ENCODE measurements at places on chromosomes 7 and 10. TPM values are rescaled to one million over a fixed set of nuclear protein-coding genes. Genes with fewer than 3 reads are reported as not detected.

GRCh38 chr7:100745184-100745583 is 11.8 kb downstream of the ZAN start:
- peak; percentile 60 for DNase-seq

DNA sequence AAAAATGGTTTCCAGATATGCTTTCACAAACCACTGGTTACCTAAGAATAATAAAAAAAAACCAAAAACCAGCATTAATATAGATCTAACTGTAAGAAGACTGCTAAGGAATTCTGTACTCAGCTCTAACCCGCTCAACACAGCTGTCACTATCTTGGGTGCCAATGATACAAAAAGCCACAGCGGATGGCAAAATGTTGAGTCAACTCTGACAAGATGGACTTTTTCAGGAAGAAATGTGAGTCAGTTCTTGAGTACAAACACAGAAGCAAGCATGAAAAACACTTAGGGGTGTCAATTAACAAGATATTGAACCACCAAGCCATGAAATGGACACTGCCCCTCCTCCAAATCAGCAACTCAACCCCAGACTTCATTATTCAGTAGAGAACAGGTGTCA is 55.0 kb downstream of the CTTNBP2 start:
- DNase-seq: no peak

GRCh38 chr7:144747936-144748335 is 87.9 kb downstream of the TPK1 start:
- no peak for DNase-seq

GRCh38 chr7:45578467-45578866 is 4.3 kb downstream of the ADCY1 start:
- DNase-seq: no peak

The CYP2C8 gene
- 0.31 TPM for total RNA-seq

The OR6V1 gene
- not detected for total RNA-seq

The TRIM50 gene
- 0.31 TPM for total RNA-seq

All from tongue (tissue), 3 donors.